ENCODE measurements at places on chromosomes 6 and 20.

DNA sequence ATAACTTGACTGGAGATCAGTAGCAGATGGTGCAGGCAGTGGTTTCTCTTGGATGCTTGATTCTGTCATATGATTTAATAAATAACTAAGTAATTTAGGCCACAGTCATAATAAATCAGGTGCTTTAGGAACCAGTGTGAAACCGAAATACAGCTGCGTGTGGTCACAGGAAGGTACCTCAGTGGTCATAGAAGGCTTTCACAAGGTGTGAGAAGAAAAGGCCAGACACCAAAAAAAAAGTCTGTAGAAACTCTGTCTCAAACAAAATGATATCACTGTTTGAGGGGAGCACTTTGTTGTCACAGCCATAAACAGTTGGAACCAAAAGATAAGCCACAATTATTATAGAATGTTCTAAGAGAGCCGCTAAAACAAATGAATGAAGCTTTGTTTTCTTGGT is 56.5 kb downstream of the ARMC2 start:
- no peak for DNase-seq

DNA sequence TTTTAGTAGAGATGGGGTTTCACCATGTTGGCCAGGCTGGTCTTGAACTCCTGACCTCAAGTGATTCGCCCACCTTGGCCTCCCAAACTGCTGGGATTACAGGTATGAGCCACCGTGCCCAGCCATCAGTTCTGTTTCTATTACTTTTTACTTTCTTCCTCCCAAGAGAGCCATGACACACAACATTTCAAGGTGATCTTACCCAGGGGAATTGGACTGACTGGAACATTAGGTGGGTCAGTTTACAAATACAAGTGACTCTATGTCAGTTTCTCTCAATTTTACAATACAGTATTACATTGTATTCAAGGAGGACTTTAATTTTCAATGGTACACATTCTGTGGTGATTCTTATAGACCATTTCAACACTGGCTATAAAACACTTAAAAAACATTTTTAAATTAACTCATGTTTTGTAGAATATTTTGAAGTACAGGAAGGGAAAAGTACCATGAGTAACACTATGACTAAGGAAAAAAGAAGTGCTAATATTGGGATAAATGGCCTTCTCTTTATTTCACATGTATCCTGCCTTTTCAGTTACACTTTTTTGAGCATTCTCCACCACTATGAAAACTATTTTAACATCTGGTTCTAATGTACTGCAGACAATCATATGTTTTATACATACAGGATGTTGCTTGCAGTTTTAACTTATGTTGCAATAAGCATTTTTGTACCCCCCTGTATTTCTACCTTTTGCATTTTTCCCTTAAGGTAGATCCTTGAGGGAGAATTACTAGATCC is 8.4 kb downstream of the TPBG start:
- DNase-seq: no peak

DNA sequence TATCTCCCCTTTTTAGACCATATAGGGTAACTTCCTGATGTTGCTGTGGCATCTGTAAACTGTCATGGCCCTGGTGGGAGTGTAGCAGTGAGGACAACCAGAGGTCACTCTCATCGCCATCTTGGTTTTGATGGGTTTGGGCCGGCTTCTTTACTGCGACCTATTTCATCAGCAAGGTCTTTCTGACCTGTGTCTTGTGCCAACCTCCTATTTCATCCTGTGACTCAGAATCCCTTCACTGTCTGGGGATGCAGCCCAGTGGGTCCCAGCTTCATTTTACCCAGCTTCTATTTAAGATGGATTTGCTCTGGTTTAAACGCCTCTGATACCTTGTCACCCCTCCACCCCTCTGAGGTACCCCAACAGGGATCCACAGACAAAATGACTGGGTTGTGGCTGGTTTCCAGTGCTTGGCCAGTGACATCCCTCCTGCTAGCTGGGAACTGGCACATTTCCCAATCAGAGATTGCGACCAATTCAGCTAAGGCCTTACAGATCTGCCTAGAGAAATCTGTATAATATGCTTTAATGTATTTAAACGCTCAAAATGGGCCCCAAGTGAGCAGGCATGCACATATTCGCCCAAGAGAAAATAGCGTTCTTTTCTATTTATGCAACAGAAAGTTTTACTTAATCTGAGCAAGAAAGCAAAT is 315.6 kb upstream of the QKI start:
- no peak for DNase-seq

- DNase-seq: no peak
These were observed 39.7 kb upstream of the NOL4L start for GRCh38 chr20:32624687-32625345.

- DNase-seq: no peak
These were observed 231.3 kb upstream of the PDE10A start for GRCh38 chr6:165894171-165894825.

- DNase-seq: no peak
These were observed 27.1 kb downstream of the BCAS1 start for GRCh38 chr20:54043076-54043967.

DNA sequence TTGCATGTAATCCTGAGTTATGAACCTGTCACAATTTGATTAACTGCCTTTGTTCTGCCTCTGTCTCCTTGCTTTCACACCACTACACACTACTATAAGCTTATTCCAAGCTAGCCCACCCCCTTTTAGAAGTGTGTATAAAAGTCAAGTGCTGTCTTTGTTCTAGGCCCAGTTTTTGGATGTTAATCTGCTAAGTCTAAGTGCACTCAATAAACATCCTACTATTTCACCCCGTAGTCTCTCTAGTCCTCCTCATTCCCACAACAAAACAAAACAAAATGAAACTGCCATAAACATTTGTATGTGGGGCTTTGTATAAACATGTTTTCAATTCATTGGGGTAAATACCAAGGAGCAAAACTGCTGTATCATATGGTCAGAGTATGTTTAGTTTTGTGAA is 16.1 kb upstream of the SPACA1 start:
- no peak for DNase-seq

- DNase-seq: no peak
These were observed 785.6 kb upstream of the GJE1 start for GRCh38 chr6:141347086-141347485.

DNA sequence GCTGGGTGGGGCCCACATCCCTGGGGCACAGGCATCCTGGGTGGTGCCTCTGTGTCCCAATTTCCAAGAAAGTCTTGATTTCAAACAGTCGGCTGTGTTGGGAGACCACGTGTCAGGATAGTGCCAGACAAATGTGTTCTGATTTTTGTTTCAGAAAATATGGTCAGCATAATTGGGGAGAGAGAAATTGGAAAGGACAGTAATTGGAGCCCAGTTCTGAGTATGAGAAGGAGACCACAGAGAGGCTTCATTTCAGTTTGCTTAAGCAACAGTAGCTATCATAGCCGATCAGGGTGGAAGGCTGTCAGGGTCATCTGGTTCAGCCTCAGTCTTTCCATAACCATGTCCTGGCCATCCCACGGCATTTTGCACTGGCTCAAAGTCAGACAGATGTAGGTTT is 220.7 kb downstream of the CDC5L start:
- no peak for DNase-seq

- no peak for DNase-seq
These were observed 19.7 kb upstream of the GSTA4 start for GRCh38 chr6:53014744-53015143.

DNA sequence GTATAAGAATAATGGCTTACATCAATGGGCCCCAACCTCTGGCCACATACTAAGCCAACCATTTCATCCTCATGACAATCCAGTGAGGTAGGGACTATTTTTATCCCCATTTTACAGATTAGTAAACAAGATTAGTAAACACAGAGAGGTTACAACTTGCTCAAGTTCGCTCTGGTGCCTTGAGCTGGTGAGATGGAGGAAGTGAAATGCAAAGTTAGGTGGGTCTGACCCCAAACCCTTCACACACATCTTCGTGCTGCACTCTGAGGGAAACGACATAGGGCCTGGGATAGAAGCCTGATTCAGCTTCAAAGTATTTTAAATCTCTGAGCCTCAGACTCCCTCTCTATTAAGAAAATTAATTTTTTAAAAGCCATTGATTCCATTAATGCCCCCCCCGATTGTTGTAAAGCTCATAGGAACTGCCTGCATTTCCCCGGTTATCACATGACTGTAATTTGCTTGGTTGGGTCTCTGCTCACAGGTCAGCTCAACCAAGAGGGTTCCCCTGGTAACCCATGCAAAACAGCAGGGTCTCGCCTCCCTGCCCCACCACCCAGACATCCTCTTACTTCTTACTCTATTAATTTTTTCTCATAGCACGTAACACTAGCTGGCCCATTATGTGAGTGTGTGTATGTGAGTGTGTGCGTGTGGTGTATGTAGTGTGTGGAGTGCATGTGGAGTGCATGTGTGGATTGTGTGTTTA is 221.2 kb downstream of the MAFB start:
- DNase-seq: no peak

DNA sequence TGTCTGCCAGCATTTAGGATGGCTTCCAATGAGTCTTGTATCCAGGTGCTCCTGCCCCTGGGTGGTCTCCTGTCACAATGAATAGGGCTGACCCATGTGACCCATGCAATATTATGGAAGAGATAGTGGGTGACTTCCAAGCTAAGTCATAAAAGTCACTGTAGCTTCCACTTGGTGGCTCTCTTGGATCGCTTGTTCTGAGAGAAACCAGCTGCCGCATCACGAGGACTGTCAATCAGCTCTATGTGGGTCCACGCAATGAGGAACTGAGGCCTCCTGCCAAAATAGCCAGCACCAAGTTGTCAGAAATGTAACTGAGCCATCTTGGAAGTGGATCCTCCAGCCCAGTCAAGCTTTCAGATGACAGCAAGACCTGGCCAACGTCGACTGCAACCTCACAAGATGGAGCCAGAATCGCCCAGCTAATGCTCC is 14.9 kb upstream of the MATN4 start:
- no peak for DNase-seq

DNA sequence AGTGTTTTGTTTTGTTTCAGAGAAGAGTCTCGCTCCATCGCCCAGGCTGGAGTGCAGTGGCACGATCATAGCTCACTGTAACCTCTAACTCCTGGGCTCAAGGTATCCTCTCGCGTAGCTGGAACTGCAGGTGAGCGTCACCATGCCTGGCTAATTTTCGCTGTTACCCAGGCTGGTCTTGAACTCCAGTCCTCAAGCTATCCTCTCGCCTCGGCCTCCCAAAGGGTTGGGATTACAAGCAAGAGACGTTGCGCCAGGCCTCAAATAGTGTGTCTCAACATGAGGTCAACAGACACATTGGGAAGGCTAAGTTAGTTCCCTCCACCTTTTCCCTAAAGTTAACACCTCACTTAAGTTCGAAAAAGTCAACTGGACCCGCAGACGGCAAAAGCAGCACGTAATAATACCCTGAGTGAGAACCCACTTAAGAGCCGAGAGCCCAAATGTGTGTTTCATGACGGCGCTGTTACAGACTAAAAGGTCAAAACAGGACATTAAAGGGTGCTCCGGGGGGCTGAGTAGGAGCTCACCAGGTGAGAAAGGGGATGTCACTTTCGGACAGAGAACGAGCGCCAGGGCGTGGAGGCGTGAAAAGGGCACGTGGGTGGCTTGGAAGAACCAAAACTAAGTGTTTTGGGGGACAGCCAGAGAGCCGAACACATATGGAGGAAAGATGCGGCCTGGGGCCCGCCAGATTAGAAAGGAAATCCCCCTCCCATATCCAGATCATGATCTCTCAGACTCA is 499 bp downstream of the TTI1 start:
- no peak for DNase-seq

GRCh38 chr6:12844284-12845223 is 128.0 kb downstream of the PHACTR1 start:
- no peak for DNase-seq

DNA sequence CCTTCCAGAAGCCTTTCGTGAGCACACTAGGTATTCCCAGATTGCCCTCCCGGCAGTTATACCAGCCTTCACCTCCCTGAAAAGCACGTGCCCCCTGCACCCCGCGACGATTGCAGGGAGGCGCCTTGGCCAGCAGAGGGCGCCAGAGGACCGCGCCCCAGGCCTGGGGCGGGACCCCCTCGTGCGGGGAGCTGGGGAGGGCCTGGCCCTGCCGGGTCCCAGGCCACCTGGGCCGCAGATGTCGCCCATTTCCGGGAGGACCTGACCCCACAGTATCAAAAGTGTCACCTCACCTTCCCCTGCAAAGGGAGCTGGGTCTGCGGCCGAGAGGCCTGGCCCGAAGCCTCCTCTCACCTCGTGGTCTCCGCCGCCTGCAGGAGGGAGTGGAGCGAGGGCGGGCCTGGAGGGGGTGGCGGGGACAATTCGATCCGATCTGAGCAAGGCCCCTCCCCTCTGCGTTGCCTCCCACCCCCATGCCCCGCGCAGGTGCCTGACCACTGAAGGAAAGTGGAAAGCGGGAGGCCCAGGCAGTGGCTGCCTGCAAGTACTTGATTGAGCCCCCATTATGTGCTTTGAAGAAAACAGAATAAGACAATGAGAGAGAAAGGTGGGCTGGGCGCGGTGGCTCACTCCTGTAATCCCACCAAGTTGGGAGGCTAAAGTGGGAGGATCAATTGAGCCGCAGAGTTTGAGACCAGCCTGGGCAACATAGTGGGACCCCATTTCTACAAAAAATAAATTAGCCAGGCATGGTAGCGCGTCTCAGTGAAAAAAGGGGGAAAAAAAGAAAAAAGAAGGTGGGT is 3.5 kb upstream of the SNAI1 start:
- no peak for DNase-seq

- DNase-seq: no peak
These were observed 13.9 kb downstream of the MACROD2 start for GRCh38 chr20:14009208-14009607.

GRCh38 chr6:132764370-132764769 is 6.7 kb upstream of the VNN2 start:
- DNase-seq: no peak

DNA sequence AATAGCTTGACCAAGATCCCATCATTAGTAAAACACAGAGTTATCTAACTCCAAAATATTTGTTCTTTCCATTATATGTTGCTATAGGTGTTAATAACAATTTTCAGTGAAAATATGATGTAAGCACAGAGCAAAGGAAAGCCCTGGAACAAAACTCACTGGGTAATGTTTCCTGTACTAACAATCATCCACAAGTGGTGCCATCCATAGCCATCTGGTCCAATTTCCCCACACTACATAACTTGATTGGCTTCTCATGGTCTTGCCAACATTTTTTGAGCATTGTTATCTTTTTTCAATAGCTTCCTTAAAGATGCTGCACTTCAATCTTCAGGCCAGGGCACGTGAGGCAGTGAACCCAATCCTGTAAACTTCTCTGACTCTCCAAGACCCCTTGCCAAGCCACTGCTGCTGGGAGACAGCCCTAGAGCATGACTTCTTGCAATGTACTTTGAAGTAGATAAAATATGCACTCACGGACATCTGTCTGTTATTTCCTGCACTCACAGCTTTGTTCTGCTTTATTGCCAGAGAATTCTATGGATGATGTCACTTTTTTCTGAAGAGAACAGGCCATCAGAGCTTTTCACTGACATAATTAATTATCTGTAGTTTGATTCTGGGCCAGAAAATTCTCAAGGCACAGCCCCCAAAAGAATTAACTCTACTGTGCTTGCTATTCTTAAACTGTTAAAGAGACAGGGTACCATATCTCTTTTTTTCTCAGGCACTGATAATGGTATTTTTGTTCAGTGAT is 97.5 kb upstream of the TMEM30A start:
- DNase-seq: no peak

All from cortex of kidney (tissue), 1 donor.